ENCODE measurements at places on chromosomes 12 and 14.

GRCh38 chr12:41212625-41213024 lies 24.5 kb downstream of the PDZRN4 start:
- no peak for DNase-seq

GRCh38 chr14:92507174-92507768 lies 6.3 kb upstream of the RIN3 start:
- DNase-seq, result no peak

DNA sequence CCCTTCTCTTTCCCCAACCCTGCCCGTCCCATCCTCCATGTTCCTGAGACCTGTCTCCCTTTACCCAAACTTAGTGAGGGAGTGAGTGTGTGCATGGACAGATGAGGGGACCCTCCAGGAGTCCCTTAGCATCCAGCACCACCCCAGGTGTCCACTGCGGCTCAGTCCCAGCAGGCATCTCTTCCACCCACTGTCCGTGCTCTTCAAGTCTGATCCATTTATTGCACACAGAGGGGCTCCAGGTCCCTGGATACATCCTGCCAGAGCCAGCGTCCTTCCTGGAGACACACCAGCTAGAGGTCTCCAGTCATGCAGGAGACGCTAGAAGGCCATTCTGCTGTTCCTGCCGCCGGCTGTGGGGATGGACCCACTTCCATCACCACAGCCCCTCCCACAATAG lies 239.2 kb downstream of the ADGRD1 start:
- no peak for DNase-seq

GRCh38 chr12:3133405-3133783 lies 56.2 kb downstream of the TSPAN9 start:
- no peak for DNase-seq

- DNase-seq, result no peak
These were observed 71.3 kb downstream of the PTHLH start for GRCh38 chr12:27900920-27901879.

GRCh38 chr14:34067587-34067986 lies 116.7 kb upstream of the EGLN3 start:
- DNase-seq, result no peak

GRCh38 chr14:82445810-82446570 lies 912.3 kb upstream of the SEL1L start:
- DNase-seq, result no peak

- DNase-seq, result no peak
These were observed 22.3 kb upstream of the CTDSP2 start for GRCh38 chr12:57868851-57869268.

DNA sequence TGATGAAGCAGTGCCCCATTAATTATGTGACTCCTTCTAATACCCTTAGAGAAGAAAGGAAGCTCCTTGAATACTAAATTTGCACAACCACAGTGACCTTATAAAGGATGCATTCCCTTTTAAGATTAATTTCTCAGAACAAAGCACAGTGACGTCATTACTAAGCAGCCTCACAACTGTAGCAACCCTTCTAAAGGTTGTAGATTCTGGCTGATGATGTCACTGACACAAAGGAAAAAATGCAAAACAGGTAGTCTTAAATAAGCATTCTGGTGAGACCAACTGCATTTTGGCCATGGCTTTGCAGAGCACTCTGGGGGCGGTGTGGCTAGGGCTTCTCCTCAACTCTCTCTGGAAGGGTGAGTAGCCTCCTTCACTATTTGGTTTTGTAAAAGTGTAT lies 38.4 kb upstream of the OR4E1 start:
- no peak for DNase-seq

DNA sequence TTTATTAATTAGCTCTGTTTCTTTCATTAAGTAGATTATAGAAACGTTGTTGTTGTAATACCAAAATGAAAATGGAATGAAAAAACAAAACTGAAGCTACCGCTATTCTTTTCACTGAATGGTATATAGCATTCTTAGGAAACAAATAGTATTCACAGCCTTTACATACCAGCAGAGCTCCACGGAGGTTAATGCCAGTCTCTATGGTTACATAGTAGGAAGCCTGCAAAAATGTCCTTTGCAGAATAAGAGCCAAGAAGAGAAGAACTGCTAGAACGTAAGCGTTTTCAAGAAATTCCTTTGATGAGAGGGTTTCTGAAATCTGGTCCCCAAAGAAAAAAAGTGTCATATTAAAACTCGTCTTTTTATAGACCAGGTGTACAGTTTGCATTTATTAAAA lies 30.6 kb downstream of the ABCC9 start:
- no peak for DNase-seq

DNA sequence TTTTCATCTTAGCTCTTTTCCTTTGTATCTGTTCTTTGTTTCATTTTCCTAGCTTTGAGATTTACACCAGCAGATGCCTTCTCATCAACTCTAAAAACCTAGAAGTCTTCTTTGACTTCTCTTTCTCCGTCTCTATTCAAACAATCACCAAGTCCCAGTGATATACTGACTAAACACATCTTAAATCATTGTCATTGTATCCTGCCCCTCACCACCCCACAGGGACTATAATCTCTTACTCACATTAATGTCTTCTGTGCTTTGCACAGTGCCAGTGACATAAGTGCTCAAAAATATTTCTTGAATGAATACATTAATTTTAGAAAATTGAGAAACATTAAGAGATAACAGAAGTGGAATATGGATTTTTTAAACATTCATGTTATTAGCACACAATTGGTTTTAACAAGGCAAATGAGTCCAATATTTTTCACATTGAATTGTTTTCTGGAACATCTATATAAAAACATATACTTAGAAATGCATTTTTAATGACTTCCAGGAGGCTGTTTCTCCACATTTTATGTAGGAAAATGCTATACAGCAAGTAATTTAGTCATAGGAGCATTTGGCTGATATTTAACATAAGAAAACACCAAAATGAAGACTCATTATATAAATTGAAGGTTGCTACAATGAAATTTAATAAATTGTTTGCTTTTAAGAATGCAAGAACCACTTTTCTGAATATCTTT lies 472.8 kb upstream of the PRICKLE1 start:
- no peak for DNase-seq

DNA sequence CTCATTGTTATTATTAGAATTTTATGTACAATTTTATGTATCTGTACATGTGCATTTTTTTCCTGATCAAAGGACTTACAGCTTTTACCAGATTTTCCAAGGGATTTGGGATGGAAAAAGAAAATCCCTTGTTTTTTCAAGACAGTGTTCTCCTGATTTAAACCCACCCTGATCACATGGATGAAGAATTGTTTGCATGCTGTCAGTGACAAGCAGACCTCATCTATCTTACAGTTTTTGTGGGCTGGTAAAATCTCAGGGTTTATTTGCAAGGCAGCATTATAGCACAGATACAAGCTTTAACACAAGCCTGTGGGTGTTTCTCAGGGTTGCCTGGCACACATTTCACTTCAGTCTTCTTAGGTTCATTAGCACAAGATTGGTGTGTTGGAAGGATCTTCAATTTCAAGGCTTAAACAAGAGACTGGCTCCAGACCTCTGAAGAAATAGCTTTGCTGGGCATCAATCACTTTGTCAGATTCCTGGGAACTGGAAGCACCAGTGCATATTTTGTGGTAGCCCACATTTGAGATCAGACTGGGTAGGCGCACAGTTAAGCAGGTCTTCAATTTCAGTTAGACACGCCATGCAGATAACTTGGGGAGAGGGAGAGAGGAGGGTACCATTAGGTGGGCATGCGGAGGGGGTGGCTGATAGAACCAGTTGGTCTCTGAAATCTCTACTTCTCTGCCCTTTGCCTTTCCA lies 118.0 kb downstream of the TBX5 start:
- no peak for DNase-seq

GRCh38 chr12:3193131-3193530 lies 116.0 kb downstream of the TSPAN9 start:
- no peak for DNase-seq

DNA sequence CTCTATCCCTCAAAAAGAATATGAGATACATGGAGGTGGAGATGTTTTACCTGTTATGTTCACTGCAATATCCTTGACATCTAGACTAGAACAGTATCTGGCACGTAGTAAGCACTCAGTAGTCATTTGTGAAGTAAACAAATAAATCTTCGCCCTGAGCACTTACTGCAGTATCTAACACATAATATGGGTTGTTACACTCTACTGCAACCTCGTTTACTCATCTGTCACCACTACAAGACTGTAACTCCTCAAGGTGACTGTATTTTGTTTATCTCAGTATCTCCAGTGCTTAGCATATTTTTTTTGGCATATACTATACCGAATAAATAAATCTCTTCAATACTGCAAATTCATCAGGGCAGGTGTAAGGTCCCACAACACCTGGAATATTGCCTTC lies 66.1 kb downstream of the WASHC3 start:
- no peak for DNase-seq

DNA sequence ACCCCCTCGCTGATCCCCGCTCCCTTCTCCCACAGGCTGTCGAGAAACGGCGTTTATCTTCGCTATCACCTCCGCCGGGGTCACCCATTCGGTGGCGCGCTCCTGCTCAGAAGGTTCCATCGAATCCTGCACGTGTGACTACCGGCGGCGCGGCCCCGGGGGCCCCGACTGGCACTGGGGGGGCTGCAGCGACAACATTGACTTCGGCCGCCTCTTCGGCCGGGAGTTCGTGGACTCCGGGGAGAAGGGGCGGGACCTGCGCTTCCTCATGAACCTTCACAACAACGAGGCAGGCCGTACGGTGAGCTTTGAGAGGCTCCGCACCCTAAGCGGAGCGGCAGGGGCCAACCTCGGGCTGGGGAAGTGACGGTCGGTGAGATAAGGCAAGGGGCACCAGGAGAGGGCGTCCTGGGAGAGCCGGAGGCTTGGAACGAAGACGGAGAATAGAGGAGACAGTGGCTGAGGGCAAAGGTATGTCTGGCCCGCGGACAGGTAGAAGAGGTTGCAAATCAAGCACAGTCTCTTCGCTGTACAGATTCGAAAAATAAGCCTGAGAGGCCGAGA lies 2.3 kb downstream of the WNT1 start:
- DNase-seq, result no peak

DNA sequence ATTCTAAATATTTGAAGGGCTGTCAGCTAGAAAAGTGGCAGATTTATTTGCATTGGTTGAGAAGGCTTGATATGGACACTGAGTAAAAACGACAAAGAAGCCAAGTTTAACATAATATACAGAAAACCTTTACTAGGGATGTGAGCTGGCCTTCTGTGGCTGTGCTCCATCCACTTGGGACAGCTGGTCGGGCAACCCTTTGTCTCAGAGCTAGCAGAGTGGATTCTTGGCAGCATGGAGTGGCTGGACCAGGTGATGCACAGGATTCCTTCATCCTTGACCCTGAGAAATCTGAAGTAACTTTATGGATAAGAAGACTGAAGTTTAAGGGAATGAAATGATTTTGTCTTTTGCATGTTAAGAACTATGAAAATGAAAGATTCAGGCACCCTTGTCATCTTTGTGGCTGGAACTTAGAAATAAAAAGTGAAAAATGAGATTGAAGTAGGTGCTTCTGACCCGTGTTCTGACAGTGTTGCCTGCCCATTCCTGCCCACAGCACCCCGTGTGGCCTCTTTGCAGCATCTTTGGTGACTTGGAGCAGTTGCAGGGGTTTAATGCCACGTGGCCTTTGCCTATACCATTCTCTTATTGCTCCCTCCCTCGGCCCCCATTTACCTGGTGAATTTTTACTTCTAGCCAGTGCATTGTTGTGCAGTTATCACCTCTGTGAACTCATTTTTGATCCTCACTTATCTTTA lies 32.6 kb downstream of the PELI2 start:
- DNase-seq, result no peak

GRCh38 chr12:93297032-93297431 lies 80.7 kb upstream of the NUDT4 start:
- no peak for DNase-seq

DNA sequence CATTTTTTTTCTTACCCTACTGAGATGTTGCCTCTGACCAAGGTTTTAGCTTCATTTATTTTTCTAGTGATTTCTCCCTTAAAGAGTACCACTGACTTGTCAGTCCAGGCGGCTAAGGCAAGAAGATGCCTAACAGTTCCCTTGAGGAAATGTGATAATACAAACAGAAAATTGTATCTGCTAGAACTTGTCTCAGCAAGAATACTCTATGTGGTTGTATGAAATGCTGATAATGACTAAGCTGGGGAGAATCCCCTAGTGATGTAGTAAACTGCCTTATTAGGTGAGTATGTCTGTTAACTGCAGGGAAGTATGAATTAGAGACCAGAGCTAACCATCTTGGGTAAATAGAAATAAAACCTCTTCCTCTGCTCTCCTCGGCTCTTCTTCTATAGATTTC lies 6.7 kb downstream of the C12orf54 start:
- no peak for DNase-seq

DNA sequence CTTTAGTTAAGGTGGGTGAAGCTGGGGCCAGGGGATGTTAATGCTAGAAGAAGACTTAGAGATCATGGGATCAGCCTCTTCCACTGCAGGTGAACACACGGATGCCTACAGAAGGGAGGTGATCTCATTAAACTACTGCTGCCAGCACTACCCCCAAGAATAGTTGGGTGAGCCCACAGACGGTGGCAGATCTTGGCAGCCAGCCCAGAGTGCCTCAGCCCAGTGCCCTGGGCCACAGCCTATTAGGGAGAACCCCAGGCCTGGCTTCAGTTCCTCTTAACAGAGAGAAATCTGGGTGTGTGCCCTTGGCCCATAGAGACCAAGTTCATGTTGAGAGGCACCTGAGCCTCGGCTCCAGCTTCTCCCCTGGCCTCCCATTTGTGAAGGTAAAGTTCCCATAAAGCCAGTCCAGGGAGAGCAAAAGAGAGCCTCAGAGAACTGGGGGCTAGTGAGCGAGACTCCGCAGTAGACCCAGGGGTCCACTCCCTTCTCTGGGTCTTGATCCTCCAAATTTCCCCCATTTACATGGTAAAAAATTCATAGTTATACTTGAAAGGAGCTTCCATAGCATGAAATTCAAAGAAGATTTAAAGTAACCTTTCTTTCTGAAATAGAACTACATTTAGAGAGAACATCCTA lies 125.0 kb upstream of the CCND2 start:
- no peak for DNase-seq

DNA sequence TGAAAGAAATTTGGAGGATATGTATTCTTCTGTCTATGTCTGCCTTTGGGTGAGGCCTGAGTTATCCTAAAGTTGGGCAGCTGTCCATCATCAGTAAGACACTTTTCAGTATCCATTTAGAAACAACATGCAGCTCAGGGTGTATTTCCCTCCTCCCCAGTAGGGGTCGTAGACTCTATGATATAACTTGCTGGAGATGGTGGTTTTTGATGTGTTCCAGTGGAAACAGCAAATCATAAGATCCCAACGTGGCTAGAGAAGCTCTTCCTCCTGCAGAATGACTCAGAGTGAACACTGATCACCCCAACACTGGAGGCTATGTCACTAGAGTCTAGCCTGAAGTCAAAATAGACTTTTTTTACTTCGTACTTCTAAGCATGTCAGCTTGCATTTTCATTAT lies 331.6 kb upstream of the STXBP6 start:
- DNase-seq, result no peak

GRCh38 chr12:2151391-2151790 lies 98.6 kb downstream of the CACNA1C start:
- DNase-seq, result no peak

All from NCI-H1930 (cell line).